HAP-1 (cell line): ENCODE measurements at places on chromosomes 12 and 14.

DNA sequence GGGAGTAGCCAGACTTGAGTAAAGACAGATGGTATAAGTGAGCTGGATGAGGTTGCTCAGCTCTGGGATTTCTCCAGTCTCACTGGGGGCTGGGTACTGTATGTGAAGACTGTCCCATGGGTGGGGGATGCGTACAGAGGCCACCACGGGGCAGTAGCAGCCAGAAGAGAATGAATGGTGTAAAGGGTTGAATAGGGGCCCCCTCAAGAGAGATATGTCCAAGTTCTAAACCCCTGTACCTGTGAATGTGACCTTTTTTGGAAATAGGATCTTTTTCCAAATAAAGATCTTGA lies 21.8 kb upstream of the BCDIN3D start:
- no peak for DNase-seq

DNA sequence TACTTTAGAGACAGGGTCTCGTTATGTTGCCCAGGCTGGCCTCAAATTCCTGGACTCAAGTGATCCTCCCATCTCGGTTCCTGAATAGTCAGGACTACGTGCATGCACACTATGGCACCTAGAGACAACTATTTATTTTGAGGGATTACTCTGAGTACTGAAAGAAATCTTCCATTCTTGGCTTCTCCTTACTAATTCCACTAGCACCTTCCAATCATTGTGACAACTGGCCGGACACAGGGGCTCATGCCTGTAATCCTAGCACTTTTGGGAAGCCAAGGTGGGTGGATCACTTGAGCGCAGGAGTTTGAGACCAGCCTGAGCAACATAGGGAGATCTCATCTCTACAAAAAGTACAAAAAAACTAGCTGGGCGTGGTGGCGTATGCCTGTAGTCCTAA lies 42.1 kb upstream of the MTERF2 start:
- no peak for DNase-seq

- DNase-seq, result no peak
These were observed 70.4 kb downstream of the MOK start for GRCh38 chr14:102234331-102235264.

- no peak for DNase-seq
These were observed 26.8 kb downstream of the ZFYVE1 start for GRCh38 chr14:73000073-73000472.

DNA sequence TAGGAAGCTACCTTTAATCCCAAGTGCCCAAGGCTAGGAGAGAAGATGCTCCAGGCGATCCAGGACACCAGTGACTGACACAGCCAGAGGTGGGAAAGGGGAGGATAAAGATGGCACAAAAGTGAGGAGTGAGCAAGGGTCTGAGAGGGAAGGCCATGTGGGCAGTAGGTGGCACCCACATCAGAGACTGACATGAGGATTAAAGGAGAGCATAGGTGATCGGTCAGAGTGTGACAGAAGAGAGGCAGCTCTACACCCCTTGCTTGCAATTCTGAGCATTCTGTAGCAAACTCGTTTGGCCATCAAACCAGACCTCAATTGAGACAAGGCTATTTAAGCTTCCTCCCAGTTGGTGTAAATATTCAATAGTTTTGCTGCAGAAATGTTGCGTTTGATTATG lies 724 bp upstream of the CD27 start:
- no peak for DNase-seq

DNA sequence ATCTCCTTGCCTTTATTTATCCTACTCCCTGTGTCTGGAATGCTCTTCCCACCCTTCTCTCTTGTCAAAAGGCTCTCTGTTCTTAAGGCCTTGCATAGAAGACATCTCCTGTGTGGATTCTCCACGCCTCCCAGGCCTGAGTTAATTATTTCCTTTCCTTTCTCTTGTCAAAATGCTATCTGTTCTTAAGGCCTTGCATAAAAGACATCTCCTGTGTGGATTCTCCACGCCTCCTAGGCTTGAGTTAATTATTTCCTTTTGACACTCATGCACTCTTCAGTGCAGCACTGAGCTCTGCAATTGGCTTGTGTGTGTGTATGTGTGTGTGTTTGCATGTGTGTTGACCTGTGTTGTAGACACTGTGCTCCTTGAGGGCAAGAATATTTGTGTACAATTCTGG lies 52.1 kb upstream of the DCD start:
- no peak for DNase-seq

GRCh38 chr14:45947830-45948229 lies 694.8 kb upstream of the MIS18BP1 start:
- DNase-seq, result no peak

DNA sequence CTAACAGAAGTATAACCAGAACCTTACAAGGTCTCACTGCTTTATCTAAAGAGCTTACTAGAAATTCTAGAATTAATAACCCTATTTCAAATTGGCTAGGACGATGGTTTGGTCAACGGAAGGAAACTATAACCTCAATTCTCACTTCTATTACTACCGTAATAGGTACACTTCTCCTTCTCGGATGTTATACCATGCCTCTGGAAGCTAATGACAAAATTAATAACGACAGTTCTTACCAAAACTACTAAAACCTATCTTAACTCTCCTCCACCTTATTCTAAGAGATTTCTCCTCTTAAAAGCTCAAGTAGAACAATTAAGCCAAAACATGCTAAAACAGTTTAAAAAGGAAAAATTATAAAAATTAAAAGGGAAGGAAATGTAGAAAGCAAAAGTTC lies 23.7 kb upstream of the UBC start:
- no peak for DNase-seq

DNA sequence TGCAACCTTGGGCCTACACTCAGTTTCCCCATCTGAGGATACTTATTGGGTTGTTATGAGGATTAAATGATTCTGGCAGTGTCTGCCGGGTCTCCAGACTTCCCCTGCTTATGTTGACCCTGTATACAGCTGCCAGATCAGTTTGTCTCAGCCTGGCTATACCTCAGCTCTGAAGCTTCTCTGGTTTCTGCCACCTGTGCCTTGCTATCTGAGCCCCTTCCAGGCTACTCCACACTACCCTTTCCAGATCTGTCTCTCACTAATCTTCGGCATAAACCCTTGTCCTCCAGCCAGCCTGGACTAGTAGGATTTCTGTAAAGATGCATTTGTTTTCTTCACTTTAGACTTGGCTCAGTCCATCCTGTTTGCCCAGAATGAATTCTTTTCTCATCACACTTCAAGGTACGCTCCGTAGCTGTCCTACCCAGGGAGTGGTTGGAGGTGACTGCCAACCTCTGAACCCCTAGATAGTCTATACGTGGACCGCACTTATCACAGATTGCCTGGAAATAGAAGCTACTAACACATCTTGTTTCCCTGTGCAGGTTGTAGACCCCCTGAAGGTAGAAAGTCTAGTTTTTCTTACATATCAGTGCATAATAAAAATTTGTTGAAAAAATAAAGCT lies 422.4 kb downstream of the RAD51B start:
- DNase-seq, result no peak

- DNase-seq, result no peak
These were observed 54.0 kb downstream of the PRIMA1 start for GRCh38 chr14:93734086-93734822.

DNA sequence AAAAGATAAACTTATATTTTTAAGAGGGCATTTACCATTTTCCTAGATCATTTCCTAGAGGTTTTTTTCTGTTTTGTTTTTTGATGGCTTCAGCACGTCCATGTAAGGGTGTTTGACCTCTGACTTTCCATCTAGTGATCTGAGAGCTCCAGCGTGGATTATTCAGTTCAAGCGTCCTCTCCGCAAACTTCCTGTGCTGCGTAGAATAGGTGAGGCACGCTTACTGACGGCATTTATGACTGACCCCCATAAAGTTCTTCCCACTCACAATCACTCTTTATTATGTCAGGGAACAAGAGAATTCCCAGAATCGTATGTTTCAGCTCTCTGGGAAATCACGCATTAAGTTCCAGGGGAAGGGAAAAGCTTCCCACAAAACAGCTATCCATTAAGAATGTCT lies 16.4 kb downstream of the CCDC92 start:
- DNase-seq, result no peak

DNA sequence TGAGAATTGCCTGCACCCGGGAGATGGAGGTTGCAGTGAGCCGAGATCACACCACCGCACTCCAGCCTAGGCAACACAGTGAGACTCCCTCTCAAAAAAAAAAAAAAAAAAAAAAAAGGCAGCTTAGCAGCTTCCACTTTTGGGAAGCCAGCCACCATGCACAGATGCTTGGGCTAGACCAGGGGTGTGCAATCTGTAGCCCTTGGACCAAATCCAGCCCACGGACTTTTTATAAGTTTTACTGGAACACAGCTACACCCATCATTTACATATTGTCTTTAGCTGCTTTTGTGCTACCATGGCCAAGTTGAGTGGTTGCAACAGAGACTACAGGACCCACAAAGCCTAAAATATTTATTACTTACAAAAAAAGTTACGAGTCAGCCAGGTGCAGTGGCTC lies 6.7 kb downstream of the CIT start:
- DNase-seq, result no peak

DNA sequence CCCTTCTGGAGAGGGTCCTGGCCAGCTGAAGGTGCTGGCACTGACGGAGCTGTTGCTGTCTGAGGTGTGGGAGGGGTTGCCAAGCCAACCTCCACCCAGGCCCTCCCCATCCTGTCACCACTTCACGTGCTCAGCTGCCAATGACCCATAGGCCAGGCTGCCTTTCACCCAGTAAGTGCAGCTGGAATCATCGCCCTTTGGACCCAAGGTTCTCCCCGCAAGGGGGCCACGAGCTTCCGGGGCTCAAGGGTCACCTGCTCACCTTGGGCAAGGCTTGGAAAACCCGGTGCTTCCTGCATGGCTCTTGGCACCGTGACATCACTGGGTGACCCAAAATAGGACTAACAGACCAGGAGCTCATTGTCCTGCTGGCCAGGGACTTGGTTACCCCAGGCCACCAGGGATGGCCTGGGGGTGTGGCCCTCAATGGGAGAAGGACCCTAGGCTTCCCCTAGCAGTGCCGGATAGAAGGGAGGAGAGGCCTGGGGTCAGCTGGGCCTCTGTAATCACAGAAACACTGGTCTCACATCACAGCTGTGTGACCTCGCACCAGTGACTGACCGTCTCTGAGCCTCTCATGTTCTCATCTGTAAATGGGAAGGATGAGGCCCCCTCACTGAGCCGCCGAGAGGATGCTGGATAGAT lies 51.3 kb downstream of the CCDC85C start:
- DNase-seq, result no peak

- no peak for DNase-seq
These were observed 7.1 kb upstream of the MYF6 start for GRCh38 chr12:80700327-80700726.

DNA sequence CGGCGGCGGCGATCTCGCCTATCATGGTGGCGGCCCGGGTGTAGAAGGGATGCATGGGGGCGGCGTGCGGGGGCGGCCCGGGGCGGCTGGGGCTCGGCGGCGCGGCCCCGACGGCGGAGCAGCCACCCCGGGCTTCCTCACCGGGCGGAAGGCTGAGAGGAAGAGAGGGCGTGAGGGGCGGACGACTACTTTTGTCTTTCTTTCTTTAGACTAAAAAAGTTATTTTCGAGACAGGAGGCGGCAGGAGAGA lies 240 bp downstream of the BTG1 start:
- no peak for DNase-seq

DNA sequence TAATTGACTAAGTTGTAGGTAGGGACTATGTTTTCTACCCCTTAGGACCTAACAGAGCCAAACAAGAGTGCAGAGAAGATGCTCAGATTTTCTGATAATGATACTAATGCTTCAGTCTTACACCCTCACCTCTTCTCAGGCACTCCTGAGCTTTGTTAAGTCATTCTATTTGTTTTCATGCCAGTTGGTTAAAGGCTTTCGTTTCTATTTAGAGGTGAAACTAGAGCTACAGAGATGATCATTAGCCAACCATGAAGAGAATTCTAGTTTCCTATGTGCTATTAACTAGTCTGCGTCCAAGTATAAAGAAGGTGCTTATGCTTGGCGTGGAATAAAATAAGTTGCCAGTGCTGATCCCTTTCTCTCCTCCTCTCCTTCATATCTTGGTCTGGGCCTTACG lies 34.6 kb upstream of the PYGL start:
- no peak for DNase-seq

DNA sequence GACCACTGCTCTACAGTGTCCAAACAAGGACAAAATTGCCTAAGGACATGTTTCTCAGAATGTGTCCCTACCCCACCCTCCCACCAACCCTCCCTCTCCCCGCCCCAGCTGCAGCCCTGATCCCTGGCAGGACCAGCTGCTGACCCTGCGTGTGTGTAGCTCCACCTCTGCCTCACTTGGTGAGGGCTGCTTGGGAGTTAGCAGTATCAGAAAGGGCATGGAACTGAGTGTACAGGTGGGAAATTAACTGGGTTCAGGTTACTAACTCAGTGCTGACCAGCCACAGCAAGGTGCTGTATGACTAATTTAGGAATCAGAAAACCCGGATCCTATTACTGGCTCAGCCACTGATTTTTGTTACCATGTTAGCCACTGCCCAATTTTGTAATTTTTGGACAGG lies 11.3 kb upstream of the PLEKHD1 start:
- DNase-seq, result no peak

DNA sequence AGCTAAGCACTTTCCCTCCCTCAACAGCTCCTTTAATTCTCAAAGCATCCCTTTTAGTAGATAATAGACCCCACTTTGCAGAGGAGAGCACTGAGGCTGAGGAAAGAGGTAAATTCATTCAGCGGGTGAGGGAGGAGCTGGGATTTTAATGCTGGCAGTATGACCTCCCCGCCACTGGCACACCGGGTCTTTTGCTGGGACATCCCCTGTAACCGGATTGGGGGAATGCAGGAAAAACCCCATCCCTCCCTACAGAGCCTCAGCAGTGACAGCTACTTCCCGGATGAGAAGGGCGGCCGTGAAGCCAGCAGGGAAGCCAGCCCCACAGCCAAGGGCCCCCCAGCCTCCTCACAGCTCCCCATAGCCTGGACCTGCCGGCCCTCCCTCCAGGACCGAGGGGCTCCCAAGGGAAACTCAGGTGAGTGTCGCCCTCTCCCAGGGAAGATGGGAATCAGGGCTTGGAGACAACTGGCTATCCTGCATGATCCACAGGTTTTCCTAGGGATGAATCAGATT lies 12.1 kb downstream of the ZBTB39 start:
- no peak for DNase-seq

GRCh38 chr12:45324391-45324790 lies 108.5 kb downstream of the ANO6 start:
- no peak for DNase-seq

DNA sequence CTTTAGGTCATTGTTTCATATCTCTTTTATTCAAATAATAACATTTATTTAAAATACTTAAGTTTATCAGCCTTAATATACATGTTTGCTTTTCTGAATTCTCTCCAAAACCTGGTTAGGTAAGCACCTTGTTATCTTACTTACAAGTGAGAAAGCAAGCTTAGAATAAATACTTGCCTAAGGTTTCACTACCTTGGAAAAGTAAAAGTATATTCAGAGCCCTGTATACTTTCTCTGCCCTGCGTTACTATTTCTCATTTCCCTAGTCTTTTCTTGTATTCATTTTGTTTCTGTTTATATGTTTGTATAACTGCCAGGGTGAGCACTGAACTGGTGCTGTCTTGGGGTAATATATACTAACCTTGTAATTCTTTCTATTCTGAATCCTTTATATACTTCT lies 21.5 kb downstream of the METAP2 start:
- DNase-seq, result no peak

GRCh38 chr12:47799357-47799955 lies 20.2 kb downstream of the HDAC7 start:
- DNase-seq, result no peak

GRCh38 chr12:40769846-40770245 lies 77.6 kb downstream of the CNTN1 start:
- no peak for DNase-seq
